Neuronal stem cell (in vitro differentiated cells): ENCODE measurements at places on chromosomes 3 and 15.

GRCh38 chr15:80093854-80094418 is 34.5 kb downstream of the ZFAND6 start:
- H3K27me3 ChIP-seq, result no peaks in the 10 kb centered on the region
- no peak overlapping the region for H3K27ac ChIP-seq
- peaks cover 1% of the 10 kb centered on the region for H3K4me1 ChIP-seq
- H3K4me3 ChIP-seq, result no peak overlapping the region

GRCh38 chr3:45347315-45348000 is 40.9 kb upstream of the LARS2 start:
- no peak overlapping the region for H3K27ac ChIP-seq
- H3K4me3 ChIP-seq, result no peak overlapping the region
- H3K36me3 ChIP-seq, result no peaks in the 10 kb centered on the region
- no peaks in the 10 kb centered on the region for H3K27me3 ChIP-seq
- DNase-seq, result no peak

DNA sequence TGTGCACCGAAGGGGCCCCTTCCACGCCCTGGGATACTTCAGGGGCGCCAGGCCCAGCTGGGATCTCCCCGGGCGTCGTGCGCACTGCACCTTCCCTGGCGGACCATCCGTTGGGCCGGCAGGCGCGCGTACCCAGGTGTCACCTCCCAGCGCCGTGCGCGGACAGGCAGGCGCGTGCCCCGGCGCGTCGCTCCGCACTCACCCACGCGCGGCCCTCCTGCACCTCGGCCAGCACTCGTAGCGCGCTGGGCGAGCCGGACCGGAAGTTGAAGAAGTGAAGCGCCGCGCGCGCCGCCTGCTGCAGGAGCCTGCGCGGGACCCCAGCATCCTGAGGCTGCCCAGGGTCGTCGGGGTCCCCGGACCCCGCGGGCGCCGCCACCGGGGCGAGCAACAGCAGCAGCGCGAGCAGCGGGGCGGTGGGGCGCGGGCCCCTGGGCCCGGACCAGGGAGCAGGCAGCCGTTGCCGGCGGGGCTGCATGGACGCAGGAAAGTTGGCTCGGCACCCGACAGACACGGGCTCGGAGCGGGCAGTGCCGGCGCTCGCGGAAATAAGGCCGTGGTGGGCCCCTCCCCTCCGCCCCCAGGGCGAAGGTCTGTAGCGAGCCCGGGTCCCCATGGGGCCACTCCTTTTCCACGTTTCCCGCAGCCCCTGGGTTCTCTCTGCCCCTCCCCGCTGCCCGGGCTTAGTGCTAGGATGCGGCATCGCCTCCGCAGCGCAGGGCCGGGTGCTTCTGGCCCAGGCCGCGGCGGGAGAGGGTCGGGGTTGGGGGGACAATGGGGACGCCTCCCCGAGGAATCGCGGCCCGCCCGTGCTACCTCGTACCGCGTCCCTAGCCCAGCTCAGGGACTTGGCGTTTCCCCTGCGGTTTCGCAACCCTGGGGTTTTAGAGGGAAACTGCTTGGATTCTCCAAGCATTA is at the start of gene RARRES1:
TSS of gene RARRES1 (minus strand) at position 520 of the 918 bp plus-strand sequence. CDS start at position 478, 42 bp downstream.
- DNase-seq, result peak; percentile 42
- no peak within 1 kb of the TSS for H3K27ac ChIP-seq
- no peaks in the 10 kb centered on the region for H3K27me3 ChIP-seq

DNA sequence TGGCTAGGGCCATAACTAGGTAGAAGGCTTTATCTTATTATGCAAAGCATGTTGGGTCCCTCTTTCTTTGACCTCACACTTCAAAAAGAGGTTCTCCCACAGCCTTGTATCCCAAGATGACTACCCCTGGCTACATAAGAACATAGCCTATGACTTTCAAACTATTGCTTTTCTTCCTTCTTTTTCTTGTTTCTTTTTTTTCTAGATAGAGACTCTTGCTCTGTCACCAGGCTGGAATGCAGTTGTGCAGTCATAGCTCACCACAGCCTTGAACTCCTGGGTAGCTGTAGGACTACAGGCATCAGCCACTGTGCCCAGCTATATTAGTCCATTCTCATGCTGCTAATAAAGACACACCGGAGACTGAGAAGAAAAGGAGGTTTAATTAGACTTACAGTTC is 47.2 kb downstream of the DIPK2A start:
- no peak for DNase-seq
- H3K27me3 ChIP-seq, result no peaks in the 10 kb centered on the region
- H3K27ac ChIP-seq, result no peak overlapping the region
- H3K4me1 ChIP-seq, result no peaks in the 10 kb centered on the region

GRCh38 chr15:94099574-94099960 is 131.8 kb upstream of the MCTP2 start:
- no peak overlapping the region for H3K27ac ChIP-seq
- no peaks in the 10 kb centered on the region for H3K27me3 ChIP-seq
- H3K4me3 ChIP-seq, result no peak overlapping the region
- no peaks in the 10 kb centered on the region for H3K36me3 ChIP-seq

DNA sequence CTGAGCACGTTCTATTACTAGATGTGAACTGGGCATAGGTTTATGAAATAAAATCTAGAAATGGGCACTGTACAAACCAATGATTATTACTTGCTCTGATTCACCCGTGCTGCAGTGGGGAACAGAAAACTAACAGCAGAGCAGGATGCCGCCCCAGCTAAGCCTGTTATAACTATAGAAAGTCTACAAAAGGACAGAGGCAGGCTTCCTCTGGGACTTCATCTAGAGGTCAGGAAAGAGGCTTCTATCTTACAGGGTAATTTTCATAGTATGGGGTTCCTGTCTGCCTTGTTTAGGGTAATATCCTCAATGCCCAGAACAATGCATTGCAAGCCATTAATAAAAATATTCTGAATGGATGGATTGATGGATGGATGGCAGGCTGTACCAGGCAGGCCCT is 177.0 kb upstream of the TBL1XR1 start:
- no peaks in the 10 kb centered on the region for H3K27me3 ChIP-seq
- no peak overlapping the region for H3K4me3 ChIP-seq

GRCh38 chr15:57947781-57948180 is 117.7 kb downstream of the ALDH1A2 start:
- no peak overlapping the region for H3K4me3 ChIP-seq
- H3K36me3 ChIP-seq, result no peaks in the 10 kb centered on the region
- no peaks in the 10 kb centered on the region for H3K27me3 ChIP-seq
- H3K4me1 ChIP-seq, result no peaks in the 10 kb centered on the region
- DNase-seq, result no peak
- H3K27ac ChIP-seq, result no peak overlapping the region

GRCh38 chr3:98573181-98573728 is 20.2 kb downstream of the CPOX start:
- no peak overlapping the region for H3K27ac ChIP-seq
- no peak for DNase-seq
- H3K27me3 ChIP-seq, result no peaks in the 10 kb centered on the region
- no peaks in the 10 kb centered on the region for H3K4me1 ChIP-seq

- no peaks in the 10 kb centered on the region for H3K36me3 ChIP-seq
- DNase-seq, result no peak
- H3K27me3 ChIP-seq, result no peaks in the 10 kb centered on the region
Observed at GRCh38 chr3:112681822-112682325, 40.9 kb upstream of the CCDC80 start.

GRCh38 chr15:71732636-71733035 is 77.7 kb upstream of the NR2E3 start:
- H3K27ac ChIP-seq, result no peak overlapping the region
- no peak overlapping the region for H3K4me3 ChIP-seq
- H3K36me3 ChIP-seq, result no peaks in the 10 kb centered on the region
- no peak for DNase-seq

- no peaks in the 10 kb centered on the region for H3K27me3 ChIP-seq
- no peak overlapping the region for H3K27ac ChIP-seq
- H3K36me3 ChIP-seq, result no peaks in the 10 kb centered on the region
- H3K4me3 ChIP-seq, result no peak overlapping the region
- no peaks in the 10 kb centered on the region for H3K4me1 ChIP-seq
Observed at GRCh38 chr15:98134905-98135304, 174.4 kb downstream of the ARRDC4 start.

DNA sequence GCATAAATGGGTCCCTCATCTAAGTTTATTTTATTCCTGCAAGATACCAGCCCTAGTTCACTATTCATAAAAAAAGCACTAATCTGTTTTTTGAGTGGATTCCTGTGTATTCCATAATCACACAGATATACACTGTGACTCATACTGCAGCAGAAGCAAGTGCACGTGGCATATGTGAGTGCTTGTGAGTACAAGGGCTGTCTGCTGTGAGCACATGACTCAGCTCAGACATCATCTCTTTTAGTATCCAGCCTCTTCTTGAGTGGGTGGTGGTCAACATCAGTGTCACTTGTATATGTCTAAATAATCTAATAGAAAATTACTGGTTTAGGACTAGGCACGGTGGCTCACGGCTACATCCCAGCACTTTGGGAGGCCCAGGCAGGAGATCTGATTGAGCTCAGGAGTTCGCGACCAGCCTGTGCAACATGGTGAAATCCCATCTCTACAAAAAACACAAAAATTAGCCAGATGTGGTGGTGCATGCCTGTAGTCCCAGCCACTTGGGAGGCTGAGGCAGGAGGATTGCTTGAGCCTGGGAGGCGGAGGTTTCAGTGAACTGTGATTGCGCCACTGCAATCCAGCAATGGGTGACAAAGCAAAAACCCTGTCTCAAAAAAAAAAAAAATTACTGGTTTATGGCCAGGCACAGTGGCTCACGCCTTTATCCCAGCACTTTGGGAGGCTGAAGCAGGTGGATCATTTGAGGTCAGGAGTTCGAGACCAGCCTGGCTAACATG is 49.8 kb downstream of the NIPA2 start:
- H3K36me3 ChIP-seq, result peaks cover 18% of the 10 kb centered on the region
- no peaks in the 10 kb centered on the region for H3K27me3 ChIP-seq
- H3K27ac ChIP-seq, result no peak overlapping the region
- H3K4me1 ChIP-seq, result no peaks in the 10 kb centered on the region

DNA sequence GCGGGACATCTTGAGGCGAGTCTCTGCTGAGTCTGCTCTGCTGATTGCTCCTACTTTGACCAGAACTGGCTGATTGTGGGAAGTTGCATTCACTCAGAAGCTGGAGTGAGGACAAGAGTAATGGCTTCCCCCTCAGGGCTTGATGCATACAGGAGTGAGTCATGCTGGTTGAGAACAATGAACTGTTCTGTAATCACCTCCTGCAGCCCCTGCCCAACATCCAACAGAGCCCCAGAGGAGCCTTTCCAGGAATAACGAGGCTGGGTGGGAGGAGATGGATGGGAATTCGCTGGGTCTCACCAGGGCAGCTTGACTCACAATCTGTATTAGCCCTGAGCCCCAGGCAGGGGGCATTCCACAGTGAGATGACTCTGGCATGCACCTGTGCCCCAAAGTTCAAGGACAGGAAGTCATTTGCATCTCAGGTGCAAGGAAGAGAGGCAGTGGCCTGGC is 85.0 kb downstream of the RAB11A start:
- H3K27me3 ChIP-seq, result no peaks in the 10 kb centered on the region
- DNase-seq, result no peak
- no peak overlapping the region for H3K27ac ChIP-seq
- no peak overlapping the region for H3K4me3 ChIP-seq
- peaks cover 3% of the 10 kb centered on the region for H3K4me1 ChIP-seq

- no peak within 1 kb of the TSS for H3K27ac ChIP-seq
- DNase-seq, result peak; percentile 15
- H3K36me3 ChIP-seq, result no peaks in the 10 kb centered on the region
- H3K27me3 ChIP-seq, result peaks cover 37% of the 10 kb centered on the region
- peaks cover 5% of the 10 kb centered on the region for H3K4me1 ChIP-seq
Observed at GRCh38 chr3:40387001-40387894, at the start of gene ENTPD3. TSS of gene ENTPD3 (plus strand) at chr3:40387184. CDS start at chr3:40388058, 874 bp downstream.

GRCh38 chr3:127121885-127122284 is 71.0 kb upstream of the PRR23E start:
- H3K4me1 ChIP-seq, result no peaks in the 10 kb centered on the region
- H3K36me3 ChIP-seq, result no peaks in the 10 kb centered on the region
- H3K4me3 ChIP-seq, result no peak overlapping the region
- H3K27me3 ChIP-seq, result no peaks in the 10 kb centered on the region

GRCh38 chr15:67085818-67086636 is 20.6 kb downstream of the SMAD3 start:
- no peaks in the 10 kb centered on the region for H3K27me3 ChIP-seq
- H3K4me1 ChIP-seq, result peaks cover 11% of the 10 kb centered on the region
- no peak overlapping the region for H3K27ac ChIP-seq
- H3K4me3 ChIP-seq, result no peak overlapping the region
- peaks cover 47% of the 10 kb centered on the region for H3K36me3 ChIP-seq

DNA sequence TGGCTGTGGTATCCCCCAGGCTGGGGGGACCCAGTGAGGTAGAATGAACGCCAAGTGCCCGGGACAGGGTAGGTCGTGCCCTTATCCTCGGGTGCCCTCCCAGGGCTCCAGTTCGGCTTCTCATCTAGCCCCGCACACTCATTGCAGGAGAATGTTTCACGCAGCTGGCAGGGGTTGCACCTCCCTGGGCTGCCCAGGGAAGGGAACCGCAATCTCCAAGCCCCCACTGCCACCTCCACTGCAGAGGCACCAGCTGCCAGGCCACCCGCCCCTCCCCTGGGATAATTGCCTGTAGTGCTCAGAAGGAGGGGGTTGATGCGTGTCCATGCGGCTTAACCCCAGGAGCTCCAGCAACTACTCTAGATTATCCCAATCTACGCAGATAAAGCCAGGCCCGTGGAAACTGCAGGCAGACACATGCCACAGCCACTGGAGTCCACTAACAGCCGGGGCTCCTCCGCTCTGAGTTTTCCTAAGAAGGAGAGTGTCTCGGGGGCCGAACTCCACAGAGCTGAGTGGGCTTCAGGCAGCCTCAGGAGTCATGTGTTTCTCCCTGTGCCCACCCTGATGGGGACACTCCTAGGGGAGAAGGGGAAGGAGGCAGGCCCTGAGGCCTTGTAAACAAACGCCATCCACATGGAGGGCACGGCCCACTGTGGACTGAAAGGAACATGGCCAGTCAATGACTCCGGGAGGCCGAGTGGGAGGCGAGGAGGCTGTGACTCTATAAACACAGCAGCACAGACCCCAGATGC is 137.2 kb upstream of the IQSEC1 start:
- H3K4me3 ChIP-seq, result no peak overlapping the region
- DNase-seq, result no peak
- H3K4me1 ChIP-seq, result no peaks in the 10 kb centered on the region
- H3K36me3 ChIP-seq, result no peaks in the 10 kb centered on the region
